ENCODE measurements at places on chromosomes 6 and 20.

GRCh38 chr20:9126527-9126926 lies 57.6 kb downstream of the PLCB4 start:
- DNase-seq = no peak

GRCh38 chr6:118933855-118934460 lies 1.0 kb downstream of the MCM9 start:
- peak; percentile 86 for DNase-seq

DNA sequence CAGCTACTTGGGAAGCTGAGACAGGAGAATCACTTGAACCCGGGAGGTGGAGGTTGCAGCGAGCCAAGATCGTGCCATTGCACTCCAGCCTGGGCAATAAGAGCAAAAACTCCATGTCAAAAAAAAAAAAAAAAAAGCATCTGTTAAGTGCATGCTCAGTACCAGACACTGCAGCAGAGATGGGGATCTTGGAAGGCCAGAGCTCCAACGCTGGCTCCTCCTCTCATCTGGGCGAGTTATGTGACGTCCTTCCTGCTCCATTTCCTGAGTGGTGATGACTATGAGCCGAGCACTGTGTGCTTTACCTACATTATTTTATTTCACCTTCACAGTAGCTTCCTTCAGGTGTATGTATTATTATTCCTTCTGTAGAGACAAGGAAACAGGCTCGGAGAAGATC lies 38.5 kb upstream of the CDH22 start:
- no peak for DNase-seq

- no peak for DNase-seq
These were observed 314.7 kb upstream of the CNR1 start for GRCh38 chr6:88480816-88481215.

GRCh38 chr6:10393544-10394225 lies 21.2 kb downstream of the TFAP2A start:
- no peak for DNase-seq

- no peak for DNase-seq
These were observed 45.4 kb downstream of the SLC24A3 start for GRCh38 chr20:19257865-19258264.

GRCh38 chr6:42389736-42390135 lies 62.0 kb downstream of the TRERF1 start:
- DNase-seq = no peak

DNA sequence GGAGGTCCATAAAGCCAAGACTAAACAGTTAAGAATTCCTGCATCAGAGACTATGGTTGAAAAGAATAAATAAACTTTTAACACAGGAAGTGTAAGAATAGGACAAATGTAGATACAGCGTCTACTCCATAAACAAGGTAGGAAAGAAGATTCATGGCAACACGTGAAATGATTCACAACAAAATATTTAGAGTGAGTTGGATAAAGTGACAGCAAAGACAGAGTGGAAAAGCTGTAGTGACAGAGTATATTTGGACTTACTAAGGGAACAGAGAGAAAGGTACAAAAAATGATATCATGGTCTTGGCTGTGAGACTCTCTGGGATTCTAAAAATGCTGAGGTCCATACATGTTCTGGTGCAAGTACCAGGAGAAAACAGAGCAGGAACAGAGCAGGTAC lies 21.9 kb upstream of the KIAA0408 start:
- no peak for DNase-seq

GRCh38 chr20:33065785-33066184 lies 12.1 kb downstream of the BPIFB3 start:
- DNase-seq = no peak

- no peak for DNase-seq
These were observed 101.0 kb upstream of the DTNBP1 start for GRCh38 chr6:15763837-15764236.

DNA sequence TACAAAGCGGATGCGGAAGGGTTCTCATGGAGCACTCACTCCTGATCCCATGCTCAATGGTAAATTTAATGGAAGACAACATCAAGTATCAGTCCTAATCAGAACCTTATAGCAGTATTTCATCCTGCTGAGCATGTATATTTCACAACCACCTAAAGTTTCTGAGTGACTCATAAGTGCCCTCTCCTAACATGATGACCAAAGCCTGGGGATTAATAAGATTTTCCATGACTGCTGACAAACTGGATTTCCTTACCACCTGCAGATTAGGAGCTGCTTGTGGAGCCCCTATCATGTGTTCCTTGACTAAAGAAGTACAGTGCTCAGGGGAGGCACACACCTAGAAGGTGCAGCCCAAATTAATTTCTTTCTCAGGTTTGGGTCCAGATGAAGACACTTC lies 112.8 kb downstream of the INSM1 start:
- DNase-seq = no peak

GRCh38 chr6:25652007-25652515 lies at the start of gene SCGN:
Gene SCGN, plus strand, starts transcription at chr6:25652215. Its CDS starts 189 bp downstream, at chr6:25652404.
- DNase-seq = peak; percentile 38

DNA sequence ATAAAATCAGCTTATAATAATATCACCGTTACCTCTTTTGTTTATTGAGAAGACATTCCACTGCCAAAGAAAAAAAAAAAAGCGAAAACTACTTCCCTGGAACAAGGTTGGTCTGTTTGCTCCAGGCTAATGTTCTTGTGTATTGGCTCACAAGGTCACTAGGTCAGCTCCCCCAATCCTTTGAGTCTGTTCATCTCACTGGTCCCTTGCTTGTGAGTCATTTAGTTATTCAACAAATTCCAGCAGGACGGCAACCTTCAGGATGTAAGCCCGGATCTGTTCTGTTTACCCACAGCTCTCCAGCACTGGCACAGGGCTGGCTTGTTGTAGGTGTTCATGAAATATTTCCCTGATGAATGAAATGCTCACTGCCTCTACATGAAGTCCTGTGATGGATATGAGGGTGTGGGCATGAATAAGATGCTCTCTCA lies 3.3 kb downstream of the ARHGAP40 start:
- DNase-seq = no peak

- DNase-seq = no peak
These were observed 10.1 kb upstream of the ITPR3 start for GRCh38 chr6:33610779-33611732.

DNA sequence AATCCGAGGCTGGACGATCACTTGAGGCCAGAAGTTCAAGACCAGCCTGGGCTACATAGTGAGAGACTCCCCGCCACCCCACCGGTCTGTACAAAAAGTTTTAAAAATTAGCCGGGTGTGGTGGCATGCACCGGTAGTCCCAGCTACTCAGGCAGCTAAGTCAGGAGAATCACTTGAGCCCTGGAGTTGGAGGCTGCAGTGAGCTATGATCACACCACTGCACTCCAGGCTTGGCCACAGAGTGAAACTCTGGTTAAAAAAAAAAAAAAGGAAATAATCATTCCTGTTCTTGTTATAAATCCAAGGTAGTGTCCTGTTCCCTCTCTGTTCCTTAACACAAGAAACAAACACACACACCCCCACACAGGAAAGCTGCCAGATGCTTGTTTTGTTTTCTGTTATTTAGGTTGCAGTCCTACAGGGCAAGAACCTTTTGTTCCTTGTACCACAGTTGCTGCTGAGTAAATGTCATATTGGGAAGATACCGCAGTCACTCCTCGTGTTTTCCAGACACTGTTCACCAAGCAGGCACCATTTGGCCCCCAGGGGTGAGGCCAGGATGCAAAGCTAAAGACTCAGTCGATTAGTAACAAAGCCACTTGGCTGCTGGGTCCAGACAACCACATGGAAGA lies 28.9 kb downstream of the ASIP start:
- no peak for DNase-seq

GRCh38 chr6:131739136-131739535 lies 28.3 kb upstream of the CTAGE9 start:
- no peak for DNase-seq

GRCh38 chr6:165663736-165664558 lies 906 bp upstream of the PDE10A start:
- no peak for DNase-seq

GRCh38 chr6:31908791-31909190 lies 6.9 kb upstream of the ZBTB12 start:
- no peak for DNase-seq

GRCh38 chr20:62905536-62906117 lies 20.7 kb downstream of the DIDO1 start:
- DNase-seq = no peak

GRCh38 chr6:85680388-85680787 lies 37.7 kb upstream of the SYNCRIP start:
- DNase-seq = no peak

- DNase-seq = no peak
These were observed 248.9 kb downstream of the PTPRK start for GRCh38 chr6:128271527-128271926.

- DNase-seq = peak; percentile 21
These were observed 6.1 kb downstream of the SIRPG start for GRCh38 chr20:1651268-1652058.

DNA sequence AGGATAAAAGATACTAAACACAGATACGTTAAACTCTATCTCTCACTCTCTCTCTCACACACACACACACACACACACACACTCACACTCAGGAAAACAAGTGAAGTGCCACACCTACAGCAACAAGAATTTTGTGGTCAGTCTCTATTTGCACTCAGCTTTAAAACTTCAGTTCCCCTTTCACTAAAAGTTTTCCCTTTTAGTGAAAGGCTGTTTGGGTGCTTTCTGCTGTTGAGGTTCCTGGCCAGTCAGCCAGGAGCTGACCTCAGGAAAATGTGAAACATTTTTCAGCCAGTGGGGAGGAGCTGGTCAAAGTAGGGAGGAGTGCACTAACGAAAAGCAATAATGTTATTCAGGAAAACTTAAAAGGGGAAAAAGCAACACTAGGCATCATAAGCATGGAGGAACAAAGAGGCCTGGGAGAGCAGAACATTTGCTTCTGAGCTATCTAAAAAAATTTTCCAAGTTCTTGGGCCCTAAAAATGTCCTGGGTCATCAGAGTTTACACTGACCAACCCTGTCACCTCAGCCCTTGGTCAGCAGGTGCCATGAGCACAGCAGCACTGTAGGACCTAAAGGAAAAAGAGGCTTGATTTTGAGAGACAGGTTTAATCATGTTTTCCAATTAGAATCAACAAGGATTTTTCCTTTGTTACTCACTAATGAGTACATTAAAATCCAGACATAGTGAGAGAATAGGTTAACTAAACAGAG lies 30.7 kb upstream of the NT5E start:
- no peak for DNase-seq

DNA sequence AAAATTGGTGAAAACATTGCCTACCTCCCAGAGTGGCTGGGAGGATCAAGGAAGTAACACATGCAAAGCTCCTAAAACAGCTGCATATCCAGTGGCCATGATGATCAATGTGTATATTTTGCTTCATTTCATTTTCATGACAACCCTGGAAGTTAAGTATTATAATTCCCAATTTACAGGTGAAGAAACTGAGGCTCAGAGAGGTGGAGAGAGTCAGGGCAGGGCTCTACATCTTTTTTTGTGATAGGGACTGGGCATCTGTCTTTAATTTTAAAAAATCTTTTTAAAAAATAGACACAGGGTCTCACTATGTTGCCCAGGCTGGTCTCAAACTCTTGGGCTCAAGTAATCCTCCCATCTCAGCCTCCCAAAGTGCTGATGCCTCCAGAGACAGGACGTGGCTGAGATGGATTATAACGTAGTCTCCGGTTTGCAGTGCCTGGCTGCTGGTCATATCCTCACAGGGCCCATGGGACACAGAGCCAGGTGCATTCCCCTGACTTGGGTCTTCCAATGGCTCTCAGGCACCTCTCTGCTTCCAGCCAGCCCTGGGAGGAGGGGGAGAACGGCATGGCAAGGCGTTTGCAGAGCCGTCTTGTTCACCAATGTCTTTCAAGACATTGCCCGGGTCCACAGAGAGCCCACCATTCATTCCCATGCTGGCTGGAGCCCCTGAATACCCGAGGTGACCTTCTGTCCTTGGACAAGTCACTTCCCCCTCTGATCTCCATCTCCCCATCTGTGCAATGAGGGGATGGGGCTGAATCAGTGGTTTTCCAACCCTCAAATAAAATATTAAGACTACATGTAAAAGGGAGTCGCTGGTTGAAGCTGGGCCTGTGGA lies 38.3 kb downstream of the HNF4A start:
- DNase-seq = no peak

- DNase-seq = no peak
These were observed 221.2 kb downstream of the LAMA2 start for GRCh38 chr6:129104131-129104530.

DNA sequence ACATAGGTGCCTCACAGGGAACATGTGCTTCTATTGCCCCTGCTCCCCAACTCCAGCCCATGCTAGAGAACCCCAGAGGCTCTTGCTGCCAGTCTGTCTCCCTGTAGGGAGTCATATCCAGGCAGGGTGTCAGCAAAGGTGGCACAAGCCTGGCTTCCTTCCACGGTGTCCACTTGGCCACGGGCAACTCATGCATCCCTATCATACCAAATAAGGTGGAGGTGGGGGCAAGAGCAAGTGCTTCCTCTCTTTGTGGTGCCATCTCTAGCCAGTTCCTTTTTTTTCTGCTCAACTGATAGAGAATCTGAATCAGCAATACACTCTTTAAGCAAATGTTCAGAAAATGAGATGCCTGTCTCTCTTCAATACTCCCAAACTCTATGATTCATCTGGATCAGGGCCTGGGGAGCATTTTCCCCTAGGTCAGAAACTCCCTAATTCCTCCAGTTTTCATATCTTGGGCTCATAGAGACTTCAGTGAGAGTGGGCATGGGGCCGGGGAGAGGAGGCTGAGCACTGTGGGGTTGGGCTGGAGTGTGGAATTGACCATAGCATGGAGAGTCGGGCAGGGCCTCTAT lies 105.1 kb upstream of the GPR6 start:
- DNase-seq = no peak

DNA sequence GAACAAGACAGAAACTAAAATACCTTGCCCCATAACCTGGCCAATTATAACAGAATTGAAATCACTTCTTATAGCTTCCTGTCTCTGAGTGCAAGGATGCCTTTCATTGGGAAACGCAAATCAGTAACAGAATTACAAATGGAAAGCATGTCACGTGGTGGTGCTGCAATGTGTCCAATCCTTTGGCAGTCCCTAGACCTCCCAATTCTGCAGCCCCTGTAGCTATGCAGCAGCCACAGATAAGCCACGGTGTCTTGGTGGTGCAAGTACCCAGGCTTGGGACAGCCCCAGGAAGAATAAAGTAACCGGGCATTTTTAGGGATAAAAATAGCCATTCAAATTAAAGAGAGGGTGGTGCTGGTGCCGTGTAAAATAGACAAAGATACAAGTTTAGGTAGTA lies 134.6 kb upstream of the CCN2 start:
- no peak for DNase-seq
